Activated naive CD4-positive, alpha-beta T cell treated with anti-CD3 and anti-CD28 coated beads for 36 hours (primary cell): ENCODE measurements at places on chromosomes 6 and 20. TPM values are rescaled to one million over a fixed set of nuclear protein-coding genes. Genes with fewer than 3 reads are reported as not detected.

GRCh38 chr6:215335-216034 lies 76.8 kb upstream of the DUSP22 start:
- DNase-seq: peak; percentile 93

- no peak for DNase-seq
Measured at GRCh38 chr6:26161322-26161721, 74.1 kb downstream of the HFE start.

DNA sequence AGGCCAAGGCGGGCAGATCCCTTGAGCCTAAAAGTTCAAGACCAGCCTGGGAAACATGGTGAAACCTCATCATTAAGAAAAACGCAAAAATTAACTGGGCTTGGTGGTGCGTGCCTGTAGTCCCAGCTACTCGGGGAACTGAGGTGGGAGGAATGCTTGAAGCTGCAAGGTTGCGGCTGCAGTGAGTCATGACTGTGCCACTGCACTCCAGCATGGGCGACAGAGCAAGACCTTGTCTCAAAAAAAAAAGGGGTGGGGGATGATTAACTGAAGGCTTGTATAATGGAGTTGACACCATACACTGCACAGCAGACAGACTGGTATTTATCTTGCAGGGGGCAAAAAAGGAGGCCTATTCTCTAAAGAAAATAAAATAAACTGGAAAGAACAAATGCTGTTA lies 27.7 kb downstream of the SRPK1 start:
- no peak for DNase-seq

TUBB2B gene
- 0.12 TPM for total RNA-seq

- DNase-seq: no peak
Measured at GRCh38 chr6:674406-674805, 17.5 kb upstream of the HUS1B start.

DNA sequence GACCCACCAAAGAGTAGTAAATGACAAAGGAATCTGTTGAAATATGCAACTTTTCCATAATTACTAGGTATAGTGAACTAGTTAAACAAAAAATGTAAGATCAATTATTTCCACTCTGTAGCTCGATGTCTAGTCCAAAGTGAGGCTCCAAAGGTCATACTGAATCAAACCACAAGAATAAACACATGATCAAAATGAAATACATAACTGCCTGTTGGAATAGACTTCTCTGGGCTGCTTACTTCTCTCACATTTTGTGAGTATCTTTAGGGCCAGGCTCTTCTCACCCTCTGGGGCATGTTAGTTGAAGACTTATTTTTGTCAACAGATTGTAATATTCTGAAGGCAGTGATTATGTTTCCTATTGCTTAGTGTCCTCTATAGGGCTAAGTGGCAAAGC lies 103.7 kb upstream of the TMEM170B start:
- DNase-seq: no peak
